ENCODE measurements at places on chromosomes 4 and X. TPM values are rescaled to one million over a fixed set of nuclear protein-coding genes. Genes with fewer than 3 reads are reported as not detected.
A peak's percentile ranks its signal among the peaks of the same experiment; 100 is the strongest.

The ANXA3 gene
- total RNA-seq, result 356 TPM

GRCh38 chr4:140308366-140309123 lies 64.9 kb upstream of the SCOC start:
- H3K36me3 ChIP-seq, result no peaks in the 10 kb centered on the region
- H3K27ac ChIP-seq, result no peak overlapping the region
- H3K4me3 ChIP-seq, result no peak overlapping the region

DNA sequence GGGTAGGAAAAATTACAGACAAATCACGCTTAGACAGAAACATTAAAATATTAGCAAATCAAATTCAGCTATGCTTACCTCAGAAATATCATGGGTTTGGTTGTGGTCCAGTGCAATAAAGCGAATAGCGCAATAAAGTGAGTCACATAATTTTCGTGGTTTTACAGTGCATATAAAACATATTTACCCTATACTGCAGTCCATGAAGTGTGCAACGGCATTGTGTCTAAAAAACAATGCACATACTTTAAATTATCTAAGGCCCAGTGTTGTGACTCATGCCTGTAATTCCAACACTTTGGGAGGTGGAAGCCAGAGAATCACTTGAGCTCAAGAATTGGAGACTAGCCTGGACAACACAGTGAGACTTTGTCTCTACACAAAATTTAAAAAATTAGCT lies 195.7 kb upstream of the IL1RAPL1 start:
- H3K4me1 ChIP-seq, result no peaks in the 10 kb centered on the region
- no peak for DNase-seq
- no peak overlapping the region for H3K27ac ChIP-seq

DNA sequence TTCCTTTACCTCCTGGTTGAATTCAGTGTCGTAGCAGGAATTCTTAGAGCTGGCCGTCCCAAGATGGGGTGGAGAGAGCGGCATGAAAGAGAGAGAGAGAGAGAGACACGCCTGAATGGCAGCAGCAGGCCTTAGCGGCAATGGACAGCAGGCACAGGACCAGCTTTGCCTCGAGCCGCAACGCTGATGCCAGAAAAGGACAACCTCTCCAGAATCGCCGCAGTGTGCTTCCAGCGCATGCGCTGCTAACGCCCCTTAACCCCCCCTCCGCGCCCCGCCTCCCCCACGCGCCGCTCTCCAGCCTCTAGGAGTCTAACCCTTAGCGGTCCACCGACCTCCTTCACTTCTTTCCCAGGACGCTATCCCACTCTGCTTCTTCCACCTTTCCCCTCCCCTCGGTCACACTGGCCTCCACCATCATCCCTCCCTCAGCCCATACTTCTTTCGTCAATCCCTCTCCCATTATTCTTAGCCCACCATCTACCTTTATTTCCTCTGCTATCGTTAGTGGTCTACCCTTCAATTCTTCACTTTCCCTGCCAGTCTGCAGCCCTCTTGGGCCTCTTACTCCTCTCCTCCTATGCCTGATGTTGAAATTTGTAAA lies 10.5 kb upstream of the ZCCHC13 start:
- peak overlapping the region; percentile 38 for H3K4me3 ChIP-seq
- DNase-seq, result peak; percentile 72
- H3K4me1 ChIP-seq, result peaks cover 3% of the 10 kb centered on the region
- no peaks in the 10 kb centered on the region for H3K27me3 ChIP-seq
- no peaks in the 10 kb centered on the region for H3K36me3 ChIP-seq

DNA sequence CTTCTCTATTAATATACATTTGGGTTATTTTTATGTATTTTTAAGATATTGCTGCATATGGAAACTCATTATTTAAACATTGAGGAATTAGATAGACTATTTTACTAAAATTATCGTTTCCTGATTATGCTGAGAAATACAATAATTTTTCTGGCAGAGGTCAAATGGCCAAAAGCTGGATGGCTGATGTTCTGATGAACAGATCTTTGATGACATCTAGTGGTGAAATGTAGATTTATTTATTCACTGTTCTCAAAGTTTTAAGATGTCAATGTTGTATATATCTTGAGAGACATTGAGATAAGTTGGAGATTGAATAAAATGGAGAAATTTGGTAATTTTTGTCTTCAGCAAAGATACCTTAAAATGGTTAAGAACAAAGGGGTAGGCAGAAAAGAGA lies 96.2 kb downstream of the UGT8 start:
- DNase-seq, result no peak
- no peaks in the 10 kb centered on the region for H3K27me3 ChIP-seq
- H3K36me3 ChIP-seq, result no peaks in the 10 kb centered on the region

- peaks cover 14% of the 10 kb centered on the region for H3K4me1 ChIP-seq
- no peaks in the 10 kb centered on the region for H3K36me3 ChIP-seq
- H3K4me3 ChIP-seq, result no peak overlapping the region
- no peak for DNase-seq
- no peak overlapping the region for H3K27ac ChIP-seq
- no peaks in the 10 kb centered on the region for H3K27me3 ChIP-seq
These were observed 121.1 kb upstream of the FAM9C start for GRCh38 chrX:13165266-13166189.

GRCh38 chrX:30573125-30573524 lies 4.4 kb downstream of the TASL start:
- no peak for DNase-seq
- no peak overlapping the region for H3K27ac ChIP-seq
- no peaks in the 10 kb centered on the region for H3K4me1 ChIP-seq
- no peaks in the 10 kb centered on the region for H3K27me3 ChIP-seq

- no peak for DNase-seq
- no peaks in the 10 kb centered on the region for H3K4me1 ChIP-seq
- no peaks in the 10 kb centered on the region for H3K36me3 ChIP-seq
- no peak overlapping the region for H3K4me3 ChIP-seq
- H3K27ac ChIP-seq, result no peak overlapping the region
These were observed 144.0 kb upstream of the PJA1 start for GRCh38 chrX:69309074-69309792.

The SPIN2B gene
- total RNA-seq, result 10.6 TPM

DNA sequence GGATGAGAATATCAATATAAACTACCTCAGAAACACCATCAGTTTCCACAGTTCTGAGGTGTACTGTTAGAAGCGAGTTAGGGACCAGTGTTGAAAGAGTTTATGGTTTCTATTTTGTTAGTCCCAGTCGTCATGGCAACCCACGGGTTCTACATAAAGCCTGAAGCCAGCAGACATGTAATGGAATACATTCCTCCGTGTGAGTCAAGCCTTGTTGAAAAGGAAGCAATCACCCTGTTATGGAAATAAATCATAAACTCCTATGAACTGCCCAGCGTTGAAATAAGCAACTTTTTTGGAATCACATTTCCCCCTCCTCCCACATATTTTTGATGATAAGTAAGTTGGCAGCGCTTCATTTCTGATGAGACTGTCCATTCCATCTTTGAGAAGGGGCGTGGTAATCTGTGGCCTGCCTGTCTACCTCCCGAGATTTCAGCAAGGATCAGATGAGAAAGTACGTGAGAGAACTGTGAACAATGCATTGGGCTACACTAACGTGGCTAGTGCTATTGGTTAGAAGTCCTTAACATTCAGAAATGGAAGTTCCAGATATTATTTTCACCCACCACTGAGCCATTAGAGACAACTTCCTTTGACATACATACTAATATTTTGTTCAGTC lies 40.4 kb upstream of the PDHA1 start:
- no peak overlapping the region for H3K4me3 ChIP-seq
- DNase-seq, result no peak
- no peak overlapping the region for H3K27ac ChIP-seq
- H3K4me1 ChIP-seq, result no peaks in the 10 kb centered on the region

- H3K4me3 ChIP-seq, result no peak overlapping the region
- no peak for DNase-seq
- no peaks in the 10 kb centered on the region for H3K27me3 ChIP-seq
- no peaks in the 10 kb centered on the region for H3K4me1 ChIP-seq
- no peak overlapping the region for H3K27ac ChIP-seq
- no peaks in the 10 kb centered on the region for H3K36me3 ChIP-seq
These were observed 91.9 kb upstream of the PPP1R2C start for GRCh38 chrX:42869659-42870476.

GRCh38 chr4:10086506-10087120 lies 30.0 kb downstream of the WDR1 start:
- peaks cover 98% of the 10 kb centered on the region for H3K36me3 ChIP-seq
- H3K4me1 ChIP-seq, result peaks cover 7% of the 10 kb centered on the region
- H3K4me3 ChIP-seq, result no peak overlapping the region
- H3K27me3 ChIP-seq, result no peaks in the 10 kb centered on the region

DNA sequence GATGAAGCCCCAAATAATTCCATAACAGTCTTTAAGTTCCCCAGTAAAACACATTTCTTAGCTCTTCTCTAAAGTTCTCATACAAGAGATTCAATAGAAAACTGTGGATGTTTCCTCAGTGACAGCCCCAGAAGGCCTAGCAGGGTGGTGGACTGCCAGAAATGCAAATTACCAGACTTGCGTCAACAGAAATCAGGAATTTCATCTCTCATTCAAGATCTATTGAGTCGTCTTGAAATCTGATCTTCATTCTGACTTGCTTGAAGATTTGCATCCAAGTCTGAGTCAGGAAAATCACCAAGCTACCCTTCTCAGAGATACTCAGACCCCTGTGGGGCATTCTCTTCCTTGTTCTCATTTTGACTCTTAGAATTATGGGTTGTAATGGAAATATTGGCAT lies 68.9 kb upstream of the NDP start:
- no peaks in the 10 kb centered on the region for H3K27me3 ChIP-seq
- no peaks in the 10 kb centered on the region for H3K4me1 ChIP-seq
- no peak overlapping the region for H3K27ac ChIP-seq
- no peaks in the 10 kb centered on the region for H3K36me3 ChIP-seq
- H3K4me3 ChIP-seq, result no peak overlapping the region

DNA sequence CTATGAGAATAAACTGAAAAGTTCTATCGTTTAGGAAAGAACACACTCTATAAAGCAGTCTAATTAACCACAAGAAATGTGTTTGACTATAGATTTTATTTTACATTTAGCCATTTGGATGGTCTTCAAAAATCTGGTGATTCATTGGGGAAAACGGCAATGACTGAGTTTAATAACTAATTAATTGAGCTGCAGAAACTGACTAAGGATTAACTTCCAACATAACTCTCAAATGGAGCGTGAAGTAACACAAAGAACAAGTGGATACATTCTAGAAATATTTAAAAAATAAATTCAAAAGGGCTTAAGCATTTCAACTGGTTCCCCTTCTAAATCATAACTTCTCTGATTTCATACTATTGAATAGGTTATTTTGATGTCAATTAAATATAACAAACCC lies 1582.4 kb downstream of the PCDH18 start:
- no peaks in the 10 kb centered on the region for H3K4me1 ChIP-seq
- no peaks in the 10 kb centered on the region for H3K27me3 ChIP-seq
- H3K27ac ChIP-seq, result no peak overlapping the region
- no peaks in the 10 kb centered on the region for H3K36me3 ChIP-seq
- H3K4me3 ChIP-seq, result no peak overlapping the region
- no peak for DNase-seq

DNA sequence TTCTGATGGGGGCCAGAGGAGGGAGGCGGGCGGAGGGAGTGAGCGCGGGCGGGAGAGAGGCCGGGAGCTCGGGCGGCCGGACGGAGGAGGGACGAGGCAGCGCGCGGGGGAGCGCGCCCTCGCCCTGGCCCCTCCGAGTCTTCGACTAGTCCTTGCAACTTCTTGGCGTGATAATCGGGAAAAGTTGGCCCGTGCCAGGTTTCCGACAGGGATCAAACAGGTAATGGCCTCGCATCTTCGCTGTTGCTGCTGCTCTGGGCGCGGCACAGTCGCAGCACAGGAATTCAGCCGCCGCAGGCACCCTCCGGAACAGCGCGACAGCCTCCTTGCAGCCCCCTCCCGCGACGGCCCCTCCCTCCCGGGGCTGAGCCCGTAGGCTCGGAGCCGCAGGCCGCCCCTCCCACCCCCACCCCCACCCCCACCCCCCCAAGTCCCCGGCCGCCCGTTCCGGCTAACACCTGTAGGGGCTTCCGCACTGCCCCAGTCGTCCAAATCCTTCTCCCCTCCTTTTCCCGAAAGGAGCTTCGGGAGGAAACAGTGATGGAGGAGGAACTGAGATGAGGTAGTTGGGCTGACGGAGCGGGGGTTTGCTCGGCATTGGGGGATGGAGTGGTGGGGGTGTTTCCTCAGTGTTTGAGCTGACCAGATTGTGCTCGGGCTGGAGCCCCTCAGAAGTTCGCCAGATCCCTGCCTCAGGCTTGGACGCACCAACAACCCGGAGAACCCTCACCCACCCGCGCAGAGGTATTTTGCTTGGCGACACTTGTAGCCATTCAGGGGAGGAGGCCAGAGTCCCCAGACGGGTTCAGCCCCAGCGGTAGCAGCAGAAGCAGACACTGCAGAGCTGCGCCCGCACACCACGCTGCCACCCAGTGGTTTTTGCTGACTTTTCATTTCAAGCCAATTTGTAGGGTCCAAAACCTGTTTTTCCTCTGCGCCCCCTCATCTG lies at the start of gene FGF13:
Gene FGF13, minus strand, starts transcription at position 319 of the 949 bp plus-strand sequence. CDS start 714 bp downstream, outside the sequence.
- H3K27ac ChIP-seq, result no peak within 1 kb of the TSS
